ENCODE measurements at places on chromosomes 1 and 21.
A peak's percentile ranks its signal among the peaks of the same experiment; 100 is the strongest.

- H3K4me1 ChIP-seq, result no peaks in the 10 kb centered on the region
- H3K4me3 ChIP-seq, result no peak overlapping the region
- H3K27me3 ChIP-seq, result no peaks in the 10 kb centered on the region
Measured at GRCh38 chr1:236010443-236010842, 54.4 kb downstream of the NID1 start.

- no peak overlapping the region for H3K27ac ChIP-seq
- peaks cover 31% of the 10 kb centered on the region for H3K4me1 ChIP-seq
- H3K27me3 ChIP-seq, result no peaks in the 10 kb centered on the region
- peaks cover 1% of the 10 kb centered on the region for H3K36me3 ChIP-seq
Measured at GRCh38 chr1:3234281-3234680, 165.3 kb downstream of the PRDM16 start.

DNA sequence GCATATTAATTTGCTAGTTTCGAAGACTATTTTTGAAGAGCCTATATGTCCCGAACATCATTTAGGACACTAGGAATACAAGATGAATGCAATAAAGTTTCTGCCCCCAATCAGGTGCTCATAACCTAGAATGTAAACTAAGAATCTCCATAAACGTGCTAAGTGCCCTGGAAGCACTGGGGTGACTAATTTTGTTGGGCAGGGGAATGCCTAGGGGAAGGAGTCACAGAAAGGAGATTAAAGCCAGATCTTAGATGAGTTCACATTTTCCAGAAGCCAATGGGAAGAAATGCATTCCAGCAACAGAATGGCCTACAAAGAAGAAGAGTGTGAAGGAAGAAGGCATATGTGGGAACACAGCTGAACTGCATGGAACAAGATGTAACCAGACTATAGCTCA is 19.5 kb downstream of the SCYL3 start:
- no peak for DNase-seq
- H3K27me3 ChIP-seq, result no peaks in the 10 kb centered on the region

GRCh38 chr1:238811211-238811879 is 575.0 kb upstream of the CHRM3 start:
- H3K36me3 ChIP-seq, result no peaks in the 10 kb centered on the region
- H3K27ac ChIP-seq, result no peak overlapping the region
- no peak for DNase-seq
- no peaks in the 10 kb centered on the region for H3K4me1 ChIP-seq
- no peak overlapping the region for H3K4me3 ChIP-seq

DNA sequence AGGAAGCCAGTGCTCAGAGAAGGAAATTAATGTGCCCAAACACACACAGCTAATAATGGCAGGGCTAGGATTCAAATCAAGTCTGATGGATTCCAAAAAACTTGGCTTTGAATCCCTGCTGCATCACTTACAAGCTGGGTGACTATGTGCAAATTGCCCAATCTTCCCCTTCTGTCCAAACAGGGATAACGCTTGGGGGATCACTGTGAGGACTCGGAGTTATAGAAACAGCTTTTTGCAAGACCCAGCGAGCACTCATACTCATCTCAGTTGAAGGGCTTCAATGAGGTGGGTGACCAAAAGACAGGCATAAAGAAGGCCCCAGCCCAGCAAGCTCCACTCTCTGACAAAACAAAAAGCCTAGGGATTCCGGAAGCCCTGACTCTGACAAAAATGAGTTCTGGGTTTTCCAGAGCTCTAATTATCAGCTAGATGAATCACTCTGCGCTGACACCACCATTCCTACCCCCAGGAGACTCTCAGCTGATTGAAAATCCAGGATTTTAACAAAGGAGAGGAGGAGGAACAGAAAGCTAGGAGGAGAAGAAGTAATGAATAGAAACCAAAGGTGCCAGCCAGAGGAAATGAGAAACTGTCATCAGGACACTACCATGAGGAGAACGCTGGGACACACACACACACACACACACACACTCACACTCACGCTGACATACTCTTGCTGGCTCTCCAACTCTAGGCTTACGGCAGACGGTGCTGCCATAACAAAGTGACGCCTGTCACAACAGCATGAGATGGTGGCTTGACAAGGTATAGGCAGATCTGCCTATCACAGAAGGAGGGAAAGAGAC is 1.6 kb upstream of the STK40 start:
- peak overlapping the region; percentile 99 for H3K27ac ChIP-seq
- DNase-seq, result no peak
- H3K4me1 ChIP-seq, result peaks cover 27% of the 10 kb centered on the region
- no peak overlapping the region for H3K4me3 ChIP-seq
- peaks cover 2% of the 10 kb centered on the region for H3K36me3 ChIP-seq

DNA sequence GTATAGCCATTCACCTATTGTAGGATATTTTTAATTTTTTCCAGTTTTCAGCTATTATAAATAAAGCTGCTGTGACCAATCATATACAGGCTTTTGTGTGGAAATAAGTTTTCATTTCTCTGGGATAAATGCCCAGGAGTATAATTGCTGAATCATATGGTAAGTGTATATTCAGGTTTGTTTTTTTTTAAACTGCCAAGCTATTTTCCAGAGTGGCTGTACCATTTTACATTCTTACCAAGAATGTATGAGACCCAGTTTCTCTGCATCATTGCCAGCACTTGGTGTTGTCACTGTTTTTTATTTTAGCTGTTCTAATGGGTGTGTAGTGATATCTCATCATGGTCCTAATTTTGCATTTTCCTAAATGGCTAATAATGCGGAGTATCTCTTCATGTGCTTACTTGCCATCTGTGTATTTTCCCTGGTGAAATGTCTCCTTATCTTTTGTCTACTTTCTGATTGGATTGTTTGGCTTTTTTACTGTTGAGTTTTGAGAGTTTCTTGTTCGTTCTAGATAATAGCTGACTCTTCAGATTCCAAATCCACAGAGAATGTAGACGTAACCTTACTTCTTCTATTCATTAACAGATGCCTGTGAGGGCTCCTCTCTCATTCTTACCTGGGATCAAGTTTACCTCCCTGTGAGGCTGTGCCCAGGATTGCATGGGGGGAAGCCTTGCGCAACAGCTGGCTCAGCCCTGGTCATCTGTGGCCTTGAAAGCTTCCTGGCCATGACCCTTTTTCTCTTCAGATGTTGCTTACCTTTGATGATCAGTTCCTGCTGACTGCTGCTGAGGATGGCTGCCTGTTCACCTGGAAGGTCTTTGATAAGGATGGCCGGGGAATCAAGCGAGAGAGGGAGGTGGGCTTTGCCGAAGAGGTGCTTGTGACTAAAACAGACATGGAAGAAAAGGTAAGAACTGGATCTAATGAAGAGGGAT is 42.6 kb downstream of the CFAP57 start:
- H3K4me1 ChIP-seq, result peaks cover 3% of the 10 kb centered on the region
- no peaks in the 10 kb centered on the region for H3K36me3 ChIP-seq
- DNase-seq, result no peak
- no peak overlapping the region for H3K27ac ChIP-seq

DNA sequence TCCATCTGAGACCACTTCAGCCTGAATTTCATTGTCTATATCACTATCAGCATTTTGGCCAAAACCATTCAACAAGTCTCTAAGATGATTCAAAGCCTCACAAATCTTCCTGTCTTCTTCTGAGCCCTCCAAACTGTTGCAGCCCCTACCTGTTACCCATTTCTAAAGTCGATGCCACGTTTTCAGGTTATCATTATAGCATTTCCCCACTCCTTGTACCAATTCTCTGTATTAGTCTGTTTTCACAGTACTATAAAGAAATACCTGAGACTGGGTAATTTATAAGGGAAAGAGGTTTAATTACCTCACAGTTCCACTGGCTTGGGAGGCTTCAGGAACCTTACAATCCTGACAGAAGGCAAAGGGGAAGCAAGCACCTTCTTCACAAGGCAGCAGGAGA is 158.8 kb downstream of the PTPRC start:
- H3K36me3 ChIP-seq, result peaks cover 2% of the 10 kb centered on the region
- no peak for DNase-seq
- no peak overlapping the region for H3K4me3 ChIP-seq
- H3K4me1 ChIP-seq, result no peaks in the 10 kb centered on the region
- H3K27ac ChIP-seq, result no peak overlapping the region
- no peaks in the 10 kb centered on the region for H3K27me3 ChIP-seq

- DNase-seq, result no peak
- H3K27me3 ChIP-seq, result no peaks in the 10 kb centered on the region
- H3K27ac ChIP-seq, result no peak overlapping the region
- H3K36me3 ChIP-seq, result no peaks in the 10 kb centered on the region
Measured at GRCh38 chr1:88318740-88319139, 365.3 kb upstream of the PKN2 start.

- H3K4me1 ChIP-seq, result peaks cover 4% of the 10 kb centered on the region
- H3K36me3 ChIP-seq, result no peaks in the 10 kb centered on the region
- H3K27ac ChIP-seq, result no peak overlapping the region
- no peak overlapping the region for H3K4me3 ChIP-seq
- DNase-seq, result no peak
- no peaks in the 10 kb centered on the region for H3K27me3 ChIP-seq
Measured at GRCh38 chr1:209095627-209096595, 487.6 kb upstream of the CAMK1G start.

- no peak overlapping the region for H3K27ac ChIP-seq
- DNase-seq, result no peak
- H3K4me3 ChIP-seq, result no peak overlapping the region
- no peaks in the 10 kb centered on the region for H3K36me3 ChIP-seq
Measured at GRCh38 chr1:232923739-232924386, 26.5 kb upstream of the NTPCR start.

GRCh38 chr1:91729621-91730358 is 156.2 kb downstream of the TGFBR3 start:
- no peak overlapping the region for H3K4me3 ChIP-seq
- no peak for DNase-seq
- no peaks in the 10 kb centered on the region for H3K4me1 ChIP-seq
- no peak overlapping the region for H3K27ac ChIP-seq

GRCh38 chr1:58312971-58313563 is 233.5 kb downstream of the OMA1 start:
- H3K27ac ChIP-seq, result no peak overlapping the region
- peaks cover 2% of the 10 kb centered on the region for H3K4me1 ChIP-seq
- no peak overlapping the region for H3K4me3 ChIP-seq
- no peak for DNase-seq

DNA sequence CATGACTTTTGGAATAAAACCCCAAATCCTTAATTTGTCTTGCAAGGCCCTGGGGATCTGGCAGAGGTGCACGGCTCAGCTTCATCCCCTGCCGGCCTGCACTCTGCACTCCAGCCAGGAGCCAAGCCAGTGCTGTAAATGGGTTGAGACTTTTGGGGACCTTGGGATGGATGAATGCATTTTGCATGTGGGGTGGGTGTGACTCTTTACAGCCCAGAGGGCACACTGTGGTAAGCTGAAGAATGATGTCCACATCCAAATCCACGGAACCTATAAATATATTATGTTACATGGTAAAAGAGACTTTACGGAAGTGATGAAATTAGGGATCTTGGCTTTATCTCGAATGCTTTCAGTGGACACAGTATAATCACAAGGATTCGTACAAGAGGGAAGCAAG is 177.8 kb downstream of the EDEM3 start:
- H3K27ac ChIP-seq, result no peak overlapping the region
- H3K27me3 ChIP-seq, result peaks cover 8% of the 10 kb centered on the region
- peaks cover 2% of the 10 kb centered on the region for H3K36me3 ChIP-seq
- H3K4me3 ChIP-seq, result no peak overlapping the region
- DNase-seq, result no peak

DNA sequence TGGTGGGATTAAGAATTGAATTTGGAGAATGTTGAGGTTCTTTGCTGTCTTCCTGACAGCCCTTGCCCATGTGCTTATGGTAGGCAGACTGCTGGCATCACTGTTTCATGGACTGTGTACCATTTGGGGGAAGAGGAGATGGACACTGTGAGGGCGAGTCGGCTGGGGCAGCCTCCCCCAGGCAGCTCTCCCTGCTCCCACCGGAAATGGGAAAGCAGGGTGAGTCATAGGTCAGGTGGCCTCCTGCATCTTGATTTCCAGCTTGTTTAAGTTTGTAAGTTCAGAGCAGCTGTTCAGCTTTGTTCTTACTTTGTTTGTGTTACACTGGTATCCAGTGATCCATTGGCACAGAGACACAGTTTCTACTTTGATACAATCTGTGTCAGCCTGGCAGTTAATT is 87.2 kb upstream of the CNIH3 start:
- H3K4me1 ChIP-seq, result peaks cover 4% of the 10 kb centered on the region
- no peak overlapping the region for H3K27ac ChIP-seq
- no peak for DNase-seq
- H3K36me3 ChIP-seq, result no peaks in the 10 kb centered on the region
- no peak overlapping the region for H3K4me3 ChIP-seq
- H3K27me3 ChIP-seq, result peaks cover 2% of the 10 kb centered on the region

GRCh38 chr1:45348966-45349677 is 8.9 kb upstream of the MUTYH start:
- H3K36me3 ChIP-seq, result no peaks in the 10 kb centered on the region
- no peak overlapping the region for H3K4me3 ChIP-seq
- DNase-seq, result no peak
- peaks cover 2% of the 10 kb centered on the region for H3K4me1 ChIP-seq
- H3K27ac ChIP-seq, result no peak overlapping the region

DNA sequence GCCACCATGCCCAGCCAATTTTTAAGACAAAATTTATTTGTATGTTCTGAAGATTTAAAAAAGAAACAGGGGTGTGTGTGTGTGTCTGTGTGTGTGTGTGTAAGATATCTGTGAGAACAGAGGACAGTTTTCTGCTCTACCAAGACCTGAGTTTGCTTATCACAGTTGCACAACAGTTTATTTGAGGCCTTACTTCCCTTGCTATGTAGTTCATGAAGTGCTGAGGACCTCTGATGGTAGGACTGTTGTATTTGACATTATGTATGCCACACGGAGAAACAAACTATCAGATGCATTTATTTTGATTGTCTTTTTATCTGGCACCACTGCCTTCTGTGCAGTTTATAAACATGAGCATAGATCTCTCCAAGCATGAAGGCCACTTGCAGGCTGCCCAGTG is 355.2 kb downstream of the PBX1 start:
- no peaks in the 10 kb centered on the region for H3K36me3 ChIP-seq
- no peak for DNase-seq
- H3K27me3 ChIP-seq, result peaks cover 12% of the 10 kb centered on the region
- no peaks in the 10 kb centered on the region for H3K4me1 ChIP-seq
- H3K27ac ChIP-seq, result no peak overlapping the region

DNA sequence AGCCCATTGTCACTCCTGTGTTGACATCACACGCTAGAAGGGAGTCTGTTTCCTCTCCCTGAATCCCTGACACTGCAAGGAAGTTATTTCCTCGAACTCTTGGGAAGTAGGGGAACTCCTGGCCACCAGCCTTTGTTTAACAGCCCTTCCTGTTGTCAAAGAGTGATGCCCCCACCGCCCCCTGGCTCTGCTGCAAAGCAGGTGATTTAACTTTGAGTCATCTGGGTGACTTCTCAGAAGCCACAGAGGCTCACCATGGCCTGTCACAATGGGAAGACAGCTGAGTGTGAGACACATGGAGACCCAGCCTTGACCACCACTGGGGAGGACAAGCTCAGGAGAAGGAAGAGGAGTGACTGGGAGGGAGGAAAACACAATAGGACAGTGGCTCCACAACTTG is 182.8 kb downstream of the PSMG1 start:
- peaks cover 10% of the 10 kb centered on the region for H3K27me3 ChIP-seq
- no peak overlapping the region for H3K27ac ChIP-seq
- H3K36me3 ChIP-seq, result no peaks in the 10 kb centered on the region
- no peak overlapping the region for H3K4me3 ChIP-seq

DNA sequence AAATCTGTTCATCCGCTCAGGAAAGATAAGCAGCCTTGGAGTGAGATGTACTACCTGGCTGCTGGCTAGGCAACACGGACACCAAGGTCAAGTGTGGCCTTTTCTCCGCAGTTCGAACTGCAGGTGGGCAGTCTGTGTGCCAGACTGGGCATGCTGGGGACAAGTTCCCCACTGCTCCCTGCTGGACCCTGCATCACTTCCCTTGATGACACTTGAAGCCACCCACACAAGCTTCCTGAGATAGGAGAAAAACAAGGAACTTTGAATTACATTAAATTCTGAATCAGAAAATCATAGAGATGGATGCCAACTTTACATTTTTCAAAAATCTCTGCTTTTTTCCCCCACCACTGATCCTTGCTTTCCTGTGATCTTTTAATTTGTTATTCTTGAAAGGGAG is 38.3 kb downstream of the BEND5 start:
- peak overlapping the region; percentile 20 for H3K27ac ChIP-seq
- H3K27me3 ChIP-seq, result no peaks in the 10 kb centered on the region
- no peak for DNase-seq
